ENCODE measurements at places on chromosomes 5 and 9. TPM values are rescaled to one million over a fixed set of nuclear protein-coding genes. Genes with fewer than 3 reads are reported as not detected.

Gene GFM2
- 15.7 TPM for total RNA-seq

Gene RASEF
- total RNA-seq: 0.13 TPM

Gene CKMT2
- total RNA-seq: 33.6 TPM

Gene FYB1
- total RNA-seq: 7.9 TPM

Gene TEK
- 14.9 TPM for total RNA-seq

Gene SLC22A5
- total RNA-seq: 7.8 TPM

Gene FGF1
- total RNA-seq: 0.16 TPM

Gene NTNG2
- total RNA-seq: 1.5 TPM

Gene DDX4
- not detected for total RNA-seq
